ENCODE measurements at places on chromosomes 16 and 17.

DNA sequence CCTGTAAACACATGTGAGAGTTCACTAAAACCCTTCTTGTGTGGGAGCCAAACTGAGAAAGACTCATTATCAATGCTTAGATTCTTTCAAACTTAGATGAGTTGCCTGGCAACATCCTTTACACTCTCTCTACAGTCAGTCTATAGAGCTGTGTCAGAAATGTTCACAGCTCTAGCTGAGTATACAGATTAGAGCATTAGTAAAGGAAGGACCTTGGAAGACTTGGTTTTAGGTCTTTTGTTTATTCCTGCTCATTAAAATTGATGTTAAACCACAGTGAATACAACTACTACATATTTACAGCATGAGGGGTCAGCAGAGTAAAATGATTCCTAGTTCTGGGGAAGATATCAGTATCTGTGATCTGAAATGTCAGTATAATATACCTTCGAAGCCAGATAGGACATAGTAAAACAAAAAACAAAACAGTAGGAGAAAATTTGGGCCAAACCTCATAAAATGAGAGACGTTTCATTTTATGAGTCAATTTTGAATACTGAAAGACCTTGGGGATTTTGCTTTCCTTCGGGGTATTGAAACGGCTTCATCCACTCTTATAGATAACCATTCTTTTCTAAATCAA is 186.0 kb downstream of the TANC2 start:
- no peak for DNase-seq

DNA sequence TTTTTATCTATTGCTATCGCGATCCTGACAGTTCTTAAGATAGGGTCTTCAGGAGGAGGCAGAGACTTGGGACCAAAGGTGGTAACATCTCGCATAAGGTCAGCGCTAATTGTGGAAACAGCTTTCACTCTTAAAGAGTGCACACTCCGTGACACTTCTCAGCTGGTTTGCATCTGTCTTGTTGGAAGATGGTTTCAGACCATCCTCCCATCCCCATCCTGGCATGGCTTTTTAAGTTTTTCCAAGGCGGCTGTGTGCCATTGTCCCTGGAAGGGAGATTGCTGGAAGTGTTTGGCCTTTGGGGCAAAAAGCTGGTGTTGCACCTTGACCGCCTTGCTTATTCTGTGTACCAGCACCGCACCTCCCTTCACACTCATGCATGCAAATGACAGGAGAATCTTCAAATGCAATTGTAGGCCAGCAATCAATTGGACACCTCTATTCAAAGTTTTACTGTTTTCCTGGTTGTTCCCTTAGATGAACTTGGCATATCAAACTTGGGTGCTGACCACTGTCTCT is 1.5 kb downstream of the SOCS7 start:
- DNase-seq: no peak

DNA sequence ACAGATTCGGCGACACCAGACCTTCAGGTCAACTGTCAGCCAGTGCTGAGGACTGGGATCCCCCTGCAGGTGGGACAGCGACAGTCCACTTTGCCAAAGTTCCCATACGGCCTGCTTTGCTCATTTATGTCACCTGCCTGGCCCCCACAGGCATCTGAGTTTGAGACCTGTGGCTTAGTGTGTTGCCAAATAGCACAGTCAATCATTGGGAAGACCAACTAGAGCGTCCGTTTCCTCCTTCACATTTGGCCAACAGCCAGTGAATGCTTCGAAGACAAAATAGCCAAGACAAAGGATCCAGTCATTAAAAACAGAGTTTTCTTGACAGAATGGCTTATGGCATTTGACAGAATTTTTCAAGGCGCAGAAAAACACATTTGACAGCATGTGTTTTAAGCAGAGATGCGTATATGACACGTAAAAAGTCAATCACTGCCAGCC is 113.8 kb downstream of the ABCC12 start:
- DNase-seq: no peak

- no peak for DNase-seq
Measured at GRCh38 chr16:30846649-30847402, 47.1 kb downstream of the BCL7C start.

- DNase-seq: no peak
Measured at GRCh38 chr17:32732900-32733299, 144.0 kb downstream of the MYO1D start.

DNA sequence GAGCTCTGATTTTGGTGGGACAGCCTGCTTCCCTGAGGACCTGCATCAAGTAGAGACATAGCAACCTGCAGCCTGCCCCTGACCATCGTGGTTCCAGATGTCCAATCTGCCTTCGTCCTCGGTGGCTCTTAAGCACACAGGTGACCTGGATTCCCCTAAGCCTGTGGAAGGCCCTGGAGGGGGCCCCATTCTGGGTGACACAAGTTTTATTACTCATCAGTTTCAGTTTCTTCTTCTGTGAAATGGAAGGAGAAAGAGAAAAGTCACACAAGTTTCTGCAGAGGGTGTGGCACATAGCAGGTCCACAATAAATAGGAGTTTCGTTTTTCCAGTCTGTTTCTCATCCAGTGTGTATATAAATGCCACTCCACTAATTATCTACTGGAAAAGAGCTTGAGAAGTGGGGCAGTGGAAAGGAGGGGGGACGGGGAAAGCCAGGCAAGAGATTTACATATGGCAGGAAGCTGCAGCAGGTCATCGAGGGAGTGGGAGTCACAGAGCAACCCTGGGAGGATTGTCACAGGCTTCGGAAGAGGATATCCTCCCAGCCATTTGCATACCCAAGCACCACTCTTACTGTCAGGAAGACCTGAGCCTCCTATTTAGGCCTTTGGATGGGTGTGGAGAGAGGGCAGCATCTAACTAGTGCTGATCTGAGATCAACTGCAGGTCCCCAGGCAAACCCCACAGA is 10.0 kb upstream of the NOS2 start:
- DNase-seq: no peak

- no peak for DNase-seq
Measured at GRCh38 chr17:78472035-78472905, 93.8 kb downstream of the PGS1 start.

Data from erythroblast (primary cell).